Motor neuron (in vitro differentiated cells): ENCODE measurements at places on chromosomes 11 and 22.

- no peak for ATAC-seq
These were observed 35.3 kb upstream of the XBP1 start for GRCh38 chr22:28835630-28836189.

DNA sequence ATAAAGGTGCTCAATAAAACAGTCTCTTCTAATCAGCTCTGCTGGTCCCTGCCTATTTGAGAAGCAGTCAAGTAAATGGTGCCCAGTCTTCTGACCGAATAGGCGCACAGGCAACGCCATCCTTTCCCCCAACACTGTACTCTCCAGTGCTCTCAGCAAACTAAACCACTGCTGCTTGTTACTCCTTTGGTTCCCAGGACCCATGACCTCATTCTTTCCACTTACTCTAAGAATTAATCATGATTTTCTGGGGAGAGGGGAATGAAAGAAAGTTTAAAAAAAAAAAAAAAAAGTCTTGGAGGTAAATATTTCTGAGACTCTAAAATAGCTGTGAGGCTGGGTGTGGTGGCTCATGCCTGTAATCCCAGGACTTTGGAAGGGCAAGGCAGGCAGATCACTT lies 63.7 kb downstream of the SGSM3 start:
- ATAC-seq: peak; percentile 24

GRCh38 chr11:19546325-19546724 lies 166.3 kb upstream of the NAV2 start:
- peak; percentile 42 for ATAC-seq

DNA sequence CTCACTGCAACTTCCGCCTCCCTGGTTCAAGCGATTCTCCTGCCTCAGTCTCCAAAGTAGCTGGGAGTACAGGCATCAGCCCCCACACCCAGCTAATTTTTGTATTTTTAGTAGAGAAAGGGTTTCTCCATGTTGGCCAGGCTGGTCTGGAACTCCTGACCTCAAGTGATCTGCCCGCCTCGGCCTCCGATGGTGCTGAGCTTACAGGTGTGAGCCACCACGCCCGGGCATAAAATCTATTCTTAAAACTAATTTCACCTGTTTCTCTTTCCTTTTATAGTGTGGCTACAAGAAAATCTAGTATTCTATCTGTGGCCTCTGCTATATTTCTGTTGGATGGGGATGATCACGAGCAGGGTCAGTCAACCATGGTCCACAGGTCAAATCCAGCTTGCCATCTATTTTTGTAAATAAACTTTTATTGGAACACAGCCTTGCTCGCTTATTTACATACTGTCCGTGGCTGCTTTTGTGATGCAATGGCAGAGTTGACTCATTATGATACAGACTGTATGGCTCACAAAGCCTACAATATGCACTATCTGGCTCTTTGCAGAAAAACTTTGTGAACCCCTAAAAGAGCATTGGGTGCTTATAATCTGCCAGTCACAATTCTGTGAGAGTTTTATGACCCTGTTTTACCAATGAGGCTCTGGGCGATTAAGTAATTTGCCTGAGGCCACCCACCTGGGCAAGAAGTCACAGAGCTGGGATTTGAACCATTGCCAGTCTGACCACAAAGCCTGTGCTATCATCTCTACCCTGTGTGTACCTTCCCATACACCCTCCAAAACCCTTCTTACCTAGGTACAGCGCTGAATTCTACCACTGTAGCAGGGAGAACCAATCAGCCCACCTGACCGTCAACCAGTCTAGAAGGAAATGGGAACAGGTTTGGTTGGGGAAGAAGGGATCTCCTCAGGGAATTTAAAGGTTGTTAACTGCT lies 28.3 kb downstream of the SLC1A2 start:
- peak; percentile 41 for ATAC-seq

- ATAC-seq: peak; percentile 98
These were observed 16.4 kb upstream of the SYVN1 start for GRCh38 chr11:65150509-65151299.

GRCh38 chr22:29773233-29773632 lies 6.1 kb downstream of the UQCR10 start:
- ATAC-seq: no peak

GRCh38 chr11:26227301-26227746 lies 104.6 kb upstream of the ANO3 start:
- ATAC-seq: peak; percentile 90

GRCh38 chr11:125663910-125664309 lies 16.7 kb downstream of the ACRV1 start:
- no peak for ATAC-seq

DNA sequence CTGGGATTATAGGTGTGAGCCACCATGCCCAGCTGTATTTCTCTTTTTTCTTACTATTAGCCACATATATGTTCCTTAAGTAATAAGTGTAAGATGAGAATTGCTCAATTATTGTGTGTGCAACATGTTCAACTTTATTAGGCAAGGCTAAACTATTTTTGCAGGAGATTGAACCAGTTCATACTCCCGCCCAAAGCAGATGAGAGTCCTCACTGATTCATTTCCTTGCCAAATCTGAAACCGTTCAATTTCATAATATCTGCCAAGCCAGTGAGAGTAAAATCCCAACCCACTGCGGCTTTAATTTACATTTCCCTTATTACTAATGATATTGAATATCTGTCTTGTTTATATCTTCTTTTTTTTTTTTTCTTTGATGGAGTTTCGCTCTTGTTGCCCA lies 48.4 kb downstream of the KCNJ4 start:
- ATAC-seq: peak; percentile 51
